IPS DF 6.9 (cell line): ENCODE measurements at places on chromosomes 11 and 22.

GRCh38 chr11:60831143-60831500 lies 10.8 kb upstream of the CCDC86 start:
- no peak for DNase-seq

- DNase-seq: no peak
These were observed 13.6 kb upstream of the RAB3IL1 start for GRCh38 chr11:61930933-61931332.

DNA sequence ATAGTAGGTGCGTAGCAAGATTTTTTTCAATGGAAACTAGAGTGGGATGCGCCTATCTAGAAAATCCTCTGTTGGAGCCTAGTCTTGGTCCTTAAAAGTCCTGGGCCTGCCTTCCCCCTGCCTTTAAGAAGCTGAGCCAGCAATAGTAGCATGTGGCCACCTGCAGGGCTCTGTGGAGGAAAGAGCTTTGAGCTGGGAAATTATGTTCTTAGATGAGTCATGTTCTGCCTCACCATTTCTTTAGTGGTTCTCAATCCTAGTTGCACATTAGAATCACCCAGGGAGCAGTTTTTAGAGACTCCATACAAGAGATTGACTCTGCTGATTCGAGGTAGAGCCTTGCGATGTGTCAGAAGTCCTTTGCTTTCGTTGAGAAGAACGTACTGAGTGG lies 133.5 kb downstream of the COMMD9 start:
- no peak for DNase-seq

- peak; percentile 27 for DNase-seq
These were observed 449.3 kb downstream of the OPCML start for GRCh38 chr11:133082841-133083488.

GRCh38 chr22:25448435-25449051 lies 115.9 kb upstream of the GRK3 start:
- no peak for DNase-seq

DNA sequence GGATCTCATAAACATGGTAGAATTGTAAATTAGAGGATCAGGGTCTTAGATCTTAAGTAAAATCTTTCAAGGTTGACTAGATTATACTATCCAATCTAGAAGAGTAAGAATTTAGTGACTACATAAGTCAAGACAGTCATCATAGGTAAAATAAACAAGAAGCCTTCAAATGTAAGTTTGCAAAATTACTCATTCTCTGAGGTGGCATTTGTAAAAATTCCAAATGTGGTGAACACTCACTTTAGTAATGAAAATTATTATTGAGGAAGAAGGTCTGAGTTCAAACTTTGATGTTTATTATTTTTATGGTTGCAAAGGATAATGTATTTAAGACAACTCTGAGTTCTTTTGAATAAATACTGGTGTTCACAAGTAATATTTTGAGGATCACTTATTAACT lies 4.6 kb downstream of the HYLS1 start:
- DNase-seq: no peak

DNA sequence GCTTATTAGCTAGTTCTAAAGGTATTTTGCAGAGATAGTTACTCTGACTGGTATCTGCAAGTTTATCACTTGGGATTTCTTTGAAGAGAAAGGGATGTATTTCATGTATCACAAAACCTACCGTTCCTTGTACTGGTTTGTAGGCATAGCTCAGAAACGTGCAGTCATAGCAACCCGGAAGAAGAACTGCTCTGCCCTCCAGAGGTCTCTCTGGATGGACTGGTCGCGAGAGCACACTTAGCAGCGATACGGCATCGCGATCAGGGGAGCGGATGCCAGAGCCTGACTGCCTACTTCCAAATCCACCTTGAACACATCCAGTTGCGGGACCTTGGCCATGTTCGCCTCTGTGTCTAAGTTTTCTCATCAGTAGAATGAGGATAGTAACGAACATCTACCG lies 143.3 kb downstream of the WNT7B start:
- DNase-seq: no peak

DNA sequence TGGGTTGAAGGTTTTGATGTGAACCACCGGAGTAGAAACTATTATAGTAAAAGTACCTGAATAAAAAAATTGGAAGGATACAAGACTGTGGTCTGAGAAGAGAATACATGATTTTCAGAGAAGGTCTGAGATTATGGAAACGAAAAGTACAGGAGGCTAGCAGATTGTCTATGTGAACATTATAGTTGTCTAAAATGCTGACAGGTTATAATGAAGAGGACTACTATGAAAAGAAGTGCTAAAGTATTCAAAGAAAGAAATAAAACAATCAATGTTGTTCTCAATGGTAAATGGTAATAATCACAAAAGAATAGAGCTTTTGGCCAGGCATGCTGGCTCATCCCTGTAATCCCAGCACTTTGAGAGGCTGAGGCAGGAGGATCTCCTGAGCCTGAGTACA lies 34.0 kb downstream of the RAB6A start:
- no peak for DNase-seq

- DNase-seq: no peak
These were observed 701 bp downstream of the TMEM216 start for GRCh38 chr11:61392981-61393595.

DNA sequence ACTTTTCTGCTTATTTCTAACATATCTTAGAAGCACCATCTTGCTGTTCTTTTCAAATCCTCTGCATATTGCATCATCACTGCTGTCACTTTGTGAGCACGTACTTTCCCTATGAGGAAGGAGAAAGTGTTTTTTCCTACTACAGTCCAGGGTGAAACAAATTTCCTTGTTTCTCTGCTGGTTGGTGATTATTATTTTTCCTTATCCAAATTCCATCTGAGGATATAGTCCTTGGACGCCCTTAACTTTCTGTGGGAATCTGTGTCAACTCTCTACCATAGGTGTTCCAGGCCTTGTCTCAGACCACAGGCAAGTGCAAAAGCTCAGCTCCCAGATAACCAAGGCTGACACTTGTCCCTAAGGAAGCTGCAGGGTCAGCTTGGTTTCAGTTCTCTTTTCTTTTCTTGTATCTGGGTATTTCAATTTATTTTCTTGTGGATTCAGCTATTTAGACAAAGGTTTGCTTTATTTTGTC lies 29.4 kb upstream of the LYVE1 start:
- no peak for DNase-seq

DNA sequence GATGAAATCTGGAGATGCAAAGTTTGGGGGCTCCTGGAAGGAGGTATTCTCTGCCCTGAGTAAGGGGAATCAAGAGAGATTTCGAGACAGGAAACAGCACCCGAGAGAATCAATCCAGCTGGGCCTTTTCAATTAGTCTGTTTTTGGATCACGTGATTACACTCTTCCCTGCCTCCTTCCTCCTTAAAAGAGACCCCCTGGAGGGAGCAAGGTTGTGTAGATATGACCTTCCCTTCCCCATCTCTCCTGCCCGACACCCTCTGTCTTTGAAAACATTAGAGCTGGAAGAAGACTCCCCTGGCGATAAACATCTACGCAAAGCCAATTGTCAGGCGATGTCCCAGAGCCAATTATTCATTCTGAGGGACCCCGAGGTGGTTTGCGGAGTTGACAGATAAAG lies 407.9 kb downstream of the MIAT start:
- no peak for DNase-seq

DNA sequence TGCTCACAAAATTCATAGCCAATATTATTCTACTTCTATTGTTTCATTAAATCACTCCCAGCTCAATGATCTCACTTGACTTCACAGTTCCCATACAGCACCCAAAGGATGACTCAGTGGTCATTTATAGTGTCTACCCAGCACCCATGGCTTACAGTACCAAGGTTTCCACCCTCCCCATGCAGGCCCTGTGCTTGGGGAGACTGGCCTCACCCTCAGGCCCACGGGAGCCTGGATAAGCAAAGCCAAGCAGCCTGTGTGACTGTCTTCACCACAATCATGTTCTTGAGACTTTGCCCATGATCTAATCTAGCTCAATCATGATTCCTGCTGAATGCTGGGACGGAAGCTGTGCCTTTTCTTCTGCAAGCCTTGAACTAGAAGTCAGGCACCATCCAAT lies 97.6 kb downstream of the SLC36A4 start:
- no peak for DNase-seq

DNA sequence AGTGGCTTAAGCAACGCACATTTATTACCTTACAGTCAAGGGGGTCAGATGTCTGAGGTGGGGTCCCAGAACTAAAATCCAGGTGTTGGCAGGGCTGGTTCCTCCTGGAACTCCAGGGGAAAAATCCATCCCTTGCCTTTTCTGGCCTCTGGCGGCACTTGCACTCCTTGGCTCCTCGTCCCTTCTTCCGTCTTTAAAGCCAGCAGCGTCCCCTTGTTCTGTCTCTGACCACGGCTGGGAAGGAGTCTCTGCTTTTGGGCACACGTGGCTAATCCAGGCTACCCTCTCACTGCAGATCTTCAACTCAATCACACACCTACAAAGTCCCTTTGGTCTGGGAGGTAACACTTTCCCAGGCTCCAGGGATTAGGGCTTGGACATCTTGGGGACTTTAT lies 73.5 kb upstream of the WNT7B start:
- DNase-seq: no peak
